ENCODE measurements at places on chromosomes 16 and 17.

GRCh38 chr16:72429671-72430081, 257.7 kb upstream of the PMFBP1 start:
- DNase-seq = no peak

GRCh38 chr16:25012525-25012991, 2.6 kb downstream of the ARHGAP17 start:
- no peak for DNase-seq

DNA sequence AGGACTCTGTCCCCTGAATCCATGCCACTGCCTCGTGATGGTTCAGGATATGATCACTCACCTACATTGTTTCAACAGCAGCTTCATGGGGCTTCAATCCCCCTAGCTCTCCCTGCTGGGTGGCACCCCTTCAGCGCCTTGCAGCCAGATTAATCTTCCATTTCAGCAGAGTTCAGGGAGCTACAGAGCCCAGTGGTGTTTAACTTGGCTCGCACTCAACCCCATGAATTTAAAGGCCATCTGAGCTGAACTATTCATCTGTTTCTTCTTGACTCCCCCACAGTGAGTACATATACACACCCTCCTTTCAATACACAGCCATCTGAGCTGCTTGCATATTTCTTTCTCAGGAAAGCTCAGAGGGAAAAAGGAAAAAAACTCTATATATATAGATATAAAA, 202.8 kb upstream of the C16orf82 start:
- peak; percentile 37 for DNase-seq

DNA sequence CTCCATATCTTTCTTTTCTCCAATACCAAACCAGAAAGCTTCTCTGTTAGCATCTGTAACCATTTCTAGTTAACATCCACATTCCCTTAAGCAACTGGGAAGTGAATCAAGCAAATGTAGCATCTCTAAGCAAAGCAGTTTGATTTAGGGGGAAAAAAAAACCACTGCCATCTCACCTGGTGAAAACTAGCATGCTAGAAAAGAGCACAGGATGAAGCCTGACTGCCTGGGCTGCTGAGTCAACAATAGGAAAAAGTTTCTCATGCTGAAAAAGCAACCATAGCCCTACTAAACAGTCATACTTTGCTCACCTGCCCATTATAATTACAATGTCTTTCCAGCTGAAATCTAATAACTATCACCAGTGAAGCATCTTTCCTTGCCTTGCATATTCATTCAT, 139.3 kb downstream of the ANKFN1 start:
- DNase-seq = no peak

DNA sequence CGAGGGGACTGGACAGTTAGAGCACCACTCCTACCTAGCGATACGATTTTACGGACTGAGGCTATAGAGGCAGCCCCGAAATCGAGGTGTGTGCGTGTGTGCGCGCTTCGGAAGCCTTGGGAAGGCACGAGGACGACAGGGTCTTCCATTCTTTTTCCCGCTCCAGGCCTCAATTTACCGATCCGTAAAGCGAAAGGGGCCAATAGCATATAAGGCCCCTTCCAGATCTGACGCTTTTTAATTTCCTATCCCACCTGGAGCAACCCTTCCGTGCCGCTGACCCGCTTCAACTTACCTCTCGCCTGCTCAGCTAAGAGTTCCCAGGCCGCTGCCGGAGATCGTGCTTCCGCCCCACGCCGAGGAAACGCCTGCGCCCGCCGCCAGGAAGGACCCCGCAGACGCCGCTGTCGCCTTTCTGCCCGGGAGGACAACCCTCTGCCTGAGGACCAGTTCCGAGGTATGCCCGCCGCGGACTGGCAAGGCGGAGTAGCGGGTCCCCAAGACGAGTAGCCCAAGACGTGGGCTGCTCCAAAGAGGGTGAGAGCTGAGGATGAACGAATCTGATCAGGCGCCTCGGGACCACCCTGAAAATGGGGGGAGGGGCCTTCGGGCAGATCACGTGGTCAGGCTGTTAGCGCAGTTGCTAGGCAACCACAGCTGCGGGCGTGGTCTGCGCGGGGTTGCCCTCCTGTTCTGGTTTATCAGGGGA, at the start of gene EFTUD2:
Gene EFTUD2, minus strand, starts transcription at position 372 of the 709 bp plus-strand sequence. CDS start 4,924 bp downstream, outside the sequence.
- DNase-seq = peak; percentile 89

GRCh38 chr17:5784791-5785190, 200.5 kb upstream of the NLRP1 start:
- no peak for DNase-seq

DNA sequence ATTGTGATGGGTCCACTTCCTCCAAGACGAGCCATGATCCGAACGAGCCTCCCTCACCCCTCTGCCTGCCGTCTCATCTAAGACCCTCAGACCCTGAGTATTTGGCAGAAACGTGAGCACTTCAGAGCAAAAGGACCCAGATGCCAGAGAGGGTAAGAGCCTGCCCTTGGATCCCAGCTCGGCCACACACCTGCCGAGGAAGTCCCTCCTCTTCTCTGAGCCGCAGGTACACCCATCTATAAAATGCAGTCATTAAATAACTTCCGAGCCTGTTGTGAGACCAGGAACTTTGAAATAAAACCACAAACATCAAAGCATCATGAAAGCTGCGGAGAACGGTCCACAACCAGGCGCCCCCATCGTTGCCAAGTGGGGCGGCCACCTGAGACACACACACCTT, 64.8 kb upstream of the DOC2B start:
- DNase-seq = no peak

DNA sequence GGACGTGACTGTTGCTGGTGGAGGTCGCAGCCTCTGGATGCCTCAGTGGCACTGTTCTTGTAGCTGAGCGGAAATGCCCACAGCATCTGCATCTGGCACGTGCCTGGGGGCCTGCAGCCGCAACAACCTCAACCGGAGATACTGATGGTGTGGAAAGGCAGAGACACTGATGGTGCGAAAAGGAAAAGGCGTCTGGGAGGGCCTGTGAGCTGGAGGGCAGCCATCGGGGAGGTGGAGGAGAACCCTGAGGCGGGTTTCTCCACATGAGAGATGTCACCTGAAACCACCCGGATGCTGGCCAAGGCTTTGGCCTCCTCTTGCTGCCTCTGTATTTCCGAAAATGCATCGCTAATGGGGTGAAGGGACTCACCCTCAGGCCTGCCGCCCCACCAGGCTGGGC, 284.8 kb upstream of the WSB1 start:
- DNase-seq = no peak

DNA sequence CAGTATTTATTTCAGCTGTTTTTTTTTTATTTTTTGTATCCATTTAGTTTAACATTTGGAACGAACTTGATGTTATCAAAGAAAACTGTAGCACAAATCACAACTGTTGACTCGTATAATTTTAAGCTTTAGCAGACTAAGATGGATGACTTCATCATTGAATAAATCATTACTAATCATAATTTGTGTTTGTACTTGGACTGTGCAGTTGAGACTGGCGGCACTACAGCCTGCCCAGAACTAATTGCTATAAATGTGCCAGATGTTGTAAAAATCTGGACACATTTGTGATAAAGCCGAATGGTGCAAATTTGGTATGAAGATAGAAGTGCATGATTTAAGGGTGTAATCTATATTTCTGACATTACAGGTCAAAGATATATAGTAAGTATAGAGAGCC, 897.7 kb upstream of the CDH8 start:
- DNase-seq = no peak

GRCh38 chr17:49297141-49297540, 64.9 kb downstream of the ZNF652 start:
- DNase-seq = no peak

DNA sequence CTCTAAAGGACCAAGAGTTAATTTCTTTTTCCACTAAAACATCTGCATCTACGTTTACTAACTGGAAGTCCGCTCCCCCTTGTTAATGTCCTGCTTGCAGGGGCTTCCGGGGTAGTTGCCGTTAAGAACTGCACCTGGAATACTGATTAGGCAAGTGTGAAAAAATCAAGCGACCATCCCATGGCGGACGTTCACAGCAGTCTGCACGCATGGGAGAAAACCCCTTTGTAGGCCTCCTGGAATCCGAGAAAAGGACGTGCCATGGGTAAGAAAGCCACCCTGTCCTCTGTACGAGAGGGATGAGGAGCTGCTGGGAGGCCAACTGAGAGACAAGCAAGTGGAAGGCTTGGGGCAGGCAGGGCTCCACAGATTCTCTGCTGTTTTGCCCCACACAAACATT, 14.9 kb downstream of the SNN start:
- DNase-seq = no peak
